Hepatocyte (in vitro differentiated cells): ENCODE measurements at places on chromosomes 7 and 10. TPM values are rescaled to one million over a fixed set of nuclear protein-coding genes. Genes with fewer than 3 reads are reported as not detected.

Gene RPS24
- polyA plus RNA-seq = 391 and 461 TPM in 2 replicates

GRCh38 chr10:101487399-101487798 is 100.7 kb downstream of the POLL start:
- DNase-seq = no peak

GRCh38 chr10:123140983-123141390 is 5.2 kb downstream of the HMX3 start:
- no peak for DNase-seq

GRCh38 chr10:43042503-43043341 is 34.1 kb upstream of the RET start:
- no peak for DNase-seq

GRCh38 chr10:72276013-72276387 is 2.3 kb downstream of the DDIT4 start:
- DNase-seq = no peak

DNA sequence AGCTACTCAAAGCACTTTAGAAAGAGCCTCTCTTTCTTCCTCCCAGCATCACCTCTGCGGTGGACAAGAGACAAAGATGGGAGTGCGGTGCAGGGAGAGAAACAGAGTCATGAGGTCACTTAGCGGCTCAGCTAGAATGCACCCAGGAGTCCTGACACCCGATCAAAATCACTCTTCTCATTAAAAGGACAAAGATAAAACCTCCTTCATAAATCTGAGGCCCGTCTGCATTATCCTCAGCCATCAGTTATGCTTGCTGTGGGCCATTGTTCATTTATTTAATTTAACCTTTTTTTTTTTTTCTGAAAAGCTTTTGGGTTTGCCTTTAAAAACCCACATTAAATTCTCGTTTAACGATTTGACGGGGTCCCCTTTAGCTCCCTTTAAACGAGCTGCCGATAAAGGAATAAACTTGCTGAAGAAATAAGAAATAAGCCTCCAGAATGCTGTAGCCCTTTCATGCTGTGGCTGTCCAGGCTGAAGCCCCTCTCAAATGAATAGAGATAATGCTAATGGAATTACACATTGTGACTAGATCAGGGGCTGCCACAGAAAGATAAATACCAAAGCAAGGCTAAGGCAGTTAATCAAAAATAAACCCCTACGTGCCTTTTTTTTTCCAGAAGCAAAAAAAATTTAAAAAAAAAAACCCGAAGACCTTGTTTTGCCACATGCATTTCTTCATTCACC is 16.1 kb upstream of the PLXNA4 start:
- no peak for DNase-seq

- DNase-seq = no peak
Observed at GRCh38 chr10:50917486-50917885, 32.1 kb upstream of the A1CF start.

DNA sequence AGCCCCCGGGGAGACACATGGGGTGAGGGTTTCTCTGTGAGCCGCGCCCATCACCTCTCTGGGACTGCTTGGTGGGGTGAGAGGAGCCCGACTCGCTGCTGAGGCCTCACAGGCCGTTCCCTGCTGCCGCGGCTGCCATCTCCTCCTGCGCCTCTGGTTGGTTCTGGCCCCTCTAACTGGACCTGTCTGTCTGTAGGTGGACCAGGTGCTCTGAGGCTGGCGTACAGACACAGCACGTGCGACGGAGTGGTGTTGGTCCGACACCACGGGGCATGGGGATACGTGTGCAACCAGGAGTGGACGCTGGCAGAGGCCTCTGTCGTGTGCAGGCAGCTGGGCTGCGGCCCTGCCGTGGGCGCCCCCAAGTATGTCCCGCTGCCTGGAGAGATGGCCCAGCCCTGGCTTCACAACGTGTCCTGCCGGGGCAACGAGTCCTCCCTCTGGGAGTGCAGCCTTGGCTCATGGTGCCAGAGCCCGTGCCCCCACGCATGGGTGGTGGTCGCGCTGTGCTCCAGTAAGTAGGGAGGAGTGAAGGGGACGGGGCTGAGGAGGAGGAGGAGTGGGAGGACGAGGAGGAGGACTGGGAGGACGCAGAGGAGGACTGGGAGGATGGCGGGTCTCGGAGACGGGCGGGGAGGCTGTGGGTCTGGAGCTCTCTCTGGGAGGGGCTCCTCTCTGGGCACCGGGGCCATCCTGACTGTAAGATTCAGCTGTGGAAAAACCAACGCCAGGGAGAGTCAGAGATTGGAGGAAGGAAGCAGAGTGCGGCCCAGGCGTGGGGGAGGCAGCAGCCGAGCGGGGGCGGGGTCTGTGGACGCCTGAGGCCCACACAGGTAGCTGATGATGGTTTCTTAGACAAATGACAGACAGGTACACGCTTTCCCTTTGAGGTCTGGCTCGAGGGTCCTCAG is 2.6 kb downstream of the SCART1 start:
- no peak for DNase-seq

DNA sequence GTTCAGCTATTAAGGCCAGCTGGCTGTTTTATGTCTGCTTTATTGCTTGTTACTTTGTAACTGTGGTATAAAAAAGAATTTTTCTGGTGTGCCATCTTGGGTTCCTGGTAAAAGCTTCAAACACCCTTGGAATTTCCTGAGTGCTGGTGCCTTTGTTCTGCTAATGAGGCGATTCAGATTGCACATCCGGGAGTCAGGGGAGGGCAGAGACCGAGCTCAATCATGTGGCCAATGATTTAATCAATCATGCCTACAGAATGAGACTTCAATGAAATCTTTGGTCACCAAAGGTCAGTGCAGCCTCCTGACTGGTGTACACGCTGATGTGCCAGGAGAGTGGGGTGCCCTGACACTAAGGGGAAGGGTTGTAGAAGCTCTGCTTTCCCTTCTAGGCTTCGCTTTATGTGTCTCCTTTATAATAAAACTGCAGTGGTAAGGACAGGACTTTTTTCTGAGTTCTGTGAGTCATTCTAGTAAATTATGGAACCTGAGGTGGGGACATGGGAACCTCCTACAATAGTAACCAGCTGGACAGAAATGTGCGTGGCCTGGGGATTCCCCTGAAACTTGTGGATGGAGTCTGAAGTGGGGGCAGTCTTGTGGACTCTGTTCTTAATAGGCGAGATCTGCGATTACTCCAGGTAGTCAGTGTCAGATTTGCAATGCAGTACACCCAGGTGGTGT is 69.4 kb upstream of the OGDHL start:
- DNase-seq = no peak

DNA sequence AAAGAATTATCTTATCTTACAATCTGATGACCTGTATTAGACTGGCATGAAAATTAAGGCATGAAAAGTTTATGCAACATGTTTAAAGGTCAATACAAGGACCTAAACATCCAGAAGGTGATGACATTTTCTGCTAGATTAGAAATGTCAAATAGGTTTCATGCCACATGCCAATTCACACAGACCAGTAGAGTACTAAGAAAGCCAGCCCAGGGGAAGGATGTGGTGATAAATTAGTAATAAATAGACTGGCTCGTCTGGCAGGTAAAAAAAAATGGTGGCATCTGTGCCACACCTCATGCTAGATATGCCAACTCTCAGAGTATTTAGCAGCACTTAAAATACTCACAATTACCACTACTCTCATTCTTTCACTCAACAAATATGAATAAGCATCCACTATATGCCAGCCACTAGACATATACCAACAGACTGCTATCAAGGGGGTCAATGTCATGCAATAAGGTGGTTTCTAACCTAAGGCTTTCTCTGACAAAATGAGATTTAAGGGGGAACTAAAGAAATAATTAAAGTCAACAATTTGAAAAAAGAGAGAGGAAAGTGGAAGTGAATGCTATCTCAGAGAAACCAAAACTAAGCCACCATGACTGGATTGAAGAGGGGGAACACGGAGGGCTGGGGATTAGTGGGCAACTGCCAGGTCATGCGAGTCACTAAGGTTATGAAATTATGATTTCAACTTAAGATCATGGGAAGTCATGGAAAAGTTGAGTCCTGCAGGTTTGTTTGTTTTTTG is 83.5 kb downstream of the SGMS1 start:
- no peak for DNase-seq

DNA sequence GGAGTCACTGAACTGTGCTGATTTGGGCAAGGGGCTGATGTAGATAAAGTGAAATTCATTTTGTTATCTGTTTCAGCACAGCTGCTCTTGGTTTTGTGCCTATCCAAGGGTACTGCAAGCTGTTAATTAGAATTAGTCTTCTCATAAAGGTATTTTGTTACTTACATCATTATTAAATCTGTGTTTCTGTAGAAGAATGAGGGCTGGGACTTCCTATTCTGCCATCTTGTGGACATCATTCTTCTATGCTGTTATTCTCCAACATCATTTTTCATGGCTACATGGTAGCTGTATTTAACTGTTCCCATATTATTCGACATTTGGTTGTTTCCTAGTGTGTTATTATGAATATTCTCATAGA is 76.2 kb upstream of the CCDC71L start:
- DNase-seq = no peak

DNA sequence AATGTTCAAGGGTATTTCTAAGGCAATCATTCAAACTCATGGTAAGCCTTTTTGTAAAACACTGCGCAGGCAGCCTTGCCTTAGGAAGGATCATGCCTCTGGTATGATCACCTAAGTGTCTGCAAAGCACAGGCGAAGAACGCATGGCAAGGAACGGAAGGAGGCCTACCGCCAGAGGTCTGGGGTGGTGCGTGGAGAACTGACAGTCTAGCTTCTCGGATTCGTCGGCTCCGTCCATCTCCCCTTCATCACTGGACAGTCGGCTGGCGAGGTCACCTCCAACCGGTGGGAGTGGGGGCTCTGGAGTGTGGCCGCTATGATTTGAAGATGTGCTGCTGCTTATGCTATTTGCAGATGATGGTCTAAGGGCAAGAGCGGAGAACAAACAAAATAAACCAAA is 42.6 kb upstream of the EFCAB10 start:
- DNase-seq = no peak

Gene COX15
- 26.8 and 28.5 TPM in 2 replicates for polyA plus RNA-seq

DNA sequence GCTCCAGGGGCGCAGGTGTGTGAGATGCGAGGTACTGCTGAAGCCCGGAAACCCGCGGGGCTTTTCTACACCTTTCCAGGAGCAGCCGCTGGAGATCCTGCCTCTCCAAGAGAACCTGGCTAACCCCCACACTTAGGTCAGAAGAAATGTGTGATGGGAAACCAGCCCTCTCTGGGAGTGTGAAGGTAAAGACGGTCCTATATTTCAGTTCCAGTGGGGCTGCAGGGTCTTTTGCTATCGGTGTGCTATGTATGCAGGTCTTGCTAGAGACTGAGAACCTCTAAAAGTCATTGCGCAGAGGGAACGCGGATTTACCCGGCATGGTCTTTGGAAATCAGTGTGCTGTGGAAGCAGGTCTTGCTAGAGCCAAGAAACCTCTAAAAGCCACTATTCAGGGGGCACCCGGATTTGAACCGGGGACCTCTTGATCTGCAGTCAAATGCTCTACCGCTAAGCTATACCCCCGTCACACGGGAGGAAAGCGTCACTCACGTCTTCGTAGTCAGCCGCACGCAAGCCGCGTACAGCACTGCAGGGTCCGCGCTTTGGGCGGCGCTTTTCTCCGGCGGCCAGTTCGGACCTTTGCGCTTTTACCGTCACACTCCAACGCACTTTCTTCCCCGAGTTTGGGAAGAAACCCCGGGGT is 46.0 kb downstream of the ZNF777 start:
- DNase-seq = peak; percentile 79

- DNase-seq = no peak
Observed at GRCh38 chr10:60031664-60032063, 125.3 kb upstream of the CCDC6 start.

DNA sequence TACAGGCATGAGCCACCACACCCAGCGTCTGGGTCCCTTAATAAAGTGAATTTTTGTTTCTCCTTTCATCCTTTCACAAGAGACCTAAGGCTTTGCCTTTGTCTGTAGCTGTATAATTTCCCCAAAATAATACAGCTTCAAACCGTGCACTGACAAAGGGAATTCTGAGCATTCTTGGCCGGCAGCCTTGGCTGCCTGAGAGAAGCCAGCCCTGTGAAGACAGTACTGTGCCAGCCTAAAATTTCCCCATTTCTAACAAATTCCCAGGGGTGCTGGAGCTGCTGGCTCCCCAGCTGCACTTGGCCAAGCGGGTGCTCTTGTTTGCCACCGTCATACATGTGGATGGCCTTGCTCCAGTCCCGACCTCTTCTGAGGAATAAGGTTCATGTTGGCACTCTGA is 106.2 kb downstream of the ZMYND11 start:
- no peak for DNase-seq

DNA sequence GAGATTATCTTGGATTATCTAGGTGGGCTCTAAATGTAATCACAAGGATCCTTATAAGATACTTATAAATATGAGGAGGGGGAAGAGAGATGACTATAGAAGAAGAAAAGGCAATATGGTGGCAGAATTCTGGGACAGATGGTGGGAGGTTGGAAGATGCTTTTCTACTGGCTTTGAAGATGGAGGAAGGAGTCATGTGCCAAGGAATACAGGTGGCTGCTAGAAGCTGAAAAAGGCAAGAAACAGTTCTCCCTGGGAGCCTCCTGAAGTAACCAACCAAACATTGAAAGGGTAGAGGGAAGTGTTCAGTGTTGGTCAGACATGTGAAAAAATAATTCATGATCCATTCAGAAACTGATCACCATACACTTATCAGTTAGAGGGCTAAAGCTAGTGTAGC is 213.3 kb downstream of the WDR11 start:
- DNase-seq = no peak

- no peak for DNase-seq
Observed at GRCh38 chr7:98348726-98349474, 52.0 kb downstream of the BAIAP2L1 start.

- DNase-seq = no peak
Observed at GRCh38 chr10:35368485-35369048, 32.3 kb downstream of the CCNY start.

Gene KCP
- 2.4 and 3.3 TPM in 2 replicates for polyA plus RNA-seq

GRCh38 chr10:103514244-103514643 is 20.7 kb downstream of the NEURL1 start:
- no peak for DNase-seq

Gene PRSS1
- polyA plus RNA-seq = 67.6 and 78.5 TPM in 2 replicates

- DNase-seq = peak; percentile 8
Observed at GRCh38 chr10:101961591-101962498, 94.1 kb downstream of the ARMH3 start.

DNA sequence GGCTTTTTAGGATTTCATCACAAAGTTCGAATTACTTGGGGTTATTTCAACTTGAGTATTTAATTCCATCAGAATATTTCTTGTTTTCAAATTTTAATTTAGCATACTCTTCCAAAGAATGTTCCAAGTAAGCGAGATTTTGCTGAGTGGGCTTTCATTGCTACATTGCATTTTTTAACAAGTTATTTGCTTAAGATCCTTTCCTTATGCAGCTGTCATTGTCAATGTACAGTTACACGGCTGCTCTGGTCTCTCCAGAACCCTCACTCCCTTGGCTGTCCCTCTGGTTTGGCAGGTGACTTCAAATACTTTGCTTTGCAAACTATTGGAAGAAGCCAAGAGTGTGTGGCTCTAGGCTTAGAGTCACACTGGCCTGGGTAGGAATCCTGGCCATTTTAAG is 80.0 kb downstream of the CFAP58 start:
- no peak for DNase-seq

- DNase-seq = no peak
Observed at GRCh38 chr10:78648256-78648860, 420.4 kb upstream of the ZMIZ1 start.

Gene MAGI2
- 3.1 and 52.5 TPM in 2 replicates for polyA plus RNA-seq

GRCh38 chr10:84846658-84847316 is 518.4 kb downstream of the CCSER2 start:
- no peak for DNase-seq

- DNase-seq = no peak
Observed at GRCh38 chr10:30254926-30255325, 94.2 kb downstream of the MTPAP start.

GRCh38 chr10:17787087-17787961 is 21.8 kb upstream of the MRC1 start:
- peak; percentile 78 for DNase-seq

Gene GPER1
- 9.1 and 11.1 TPM in 2 replicates for polyA plus RNA-seq

GRCh38 chr10:113479346-113480080 is 73.3 kb upstream of the HABP2 start:
- DNase-seq = no peak

Gene PNLIPRP1
- polyA plus RNA-seq = 0.39 TPM in 1 of 2 replicates, not detected in the other

Gene PDK4
- polyA plus RNA-seq = 26.0 and 28.8 TPM in 2 replicates
